CD4-positive, alpha-beta T cell treated with Interleukin-21 for 1 hour (primary cell): ENCODE measurements at places on chromosomes 13 and 19.

GRCh38 chr19:29475469-29475868, 50.3 kb upstream of the VSTM2B start:
- no peak for DNase-seq

DNA sequence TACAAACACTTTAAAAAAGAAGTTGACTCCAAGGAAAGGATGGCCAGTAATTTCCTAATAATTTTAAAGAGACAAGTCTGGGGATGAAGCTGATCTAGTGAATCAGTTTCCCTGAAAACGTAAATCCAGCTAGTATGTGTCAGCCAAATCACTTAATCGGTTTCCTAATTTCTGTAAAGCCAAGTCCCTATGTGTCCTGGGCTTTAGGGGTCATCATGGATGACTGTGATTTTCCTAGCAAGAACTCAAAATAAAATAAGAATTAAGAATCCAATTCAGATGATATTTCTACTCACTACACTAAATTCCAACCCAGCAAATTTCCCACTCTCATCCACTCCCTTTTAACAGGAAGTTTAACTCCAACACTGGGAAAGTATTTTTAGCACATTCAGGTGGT, 35.9 kb downstream of the ELF1 start:
- no peak for DNase-seq

GRCh38 chr13:24202215-24202614, 41.7 kb downstream of the SPATA13 start:
- no peak for DNase-seq

DNA sequence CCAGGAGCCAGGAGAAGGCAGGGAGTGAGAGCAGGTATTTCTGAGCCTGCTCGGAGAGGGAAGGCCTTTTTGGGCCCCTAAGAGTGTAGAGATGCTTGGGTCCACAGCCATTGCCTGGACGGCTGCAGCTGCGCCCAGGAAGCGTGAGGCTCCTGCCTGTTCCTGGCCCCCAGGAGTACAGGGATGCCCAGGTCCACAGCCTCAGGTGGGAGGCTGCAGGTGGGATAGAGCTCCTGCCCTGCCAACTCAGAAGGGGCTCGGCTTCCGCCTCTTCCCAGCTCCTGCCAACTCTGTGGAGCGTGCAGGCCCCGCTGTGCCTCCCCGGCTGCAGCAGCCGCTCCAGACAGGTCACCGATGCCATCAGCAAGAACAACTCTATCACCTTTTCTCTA, 351.0 kb upstream of the PCDH20 start:
- no peak for DNase-seq

GRCh38 chr19:2011169-2011568, 4.3 kb downstream of the BTBD2 start:
- no peak for DNase-seq

- DNase-seq: no peak
Observed at GRCh38 chr13:50686551-50686950, 156.9 kb downstream of the DLEU7 start.

DNA sequence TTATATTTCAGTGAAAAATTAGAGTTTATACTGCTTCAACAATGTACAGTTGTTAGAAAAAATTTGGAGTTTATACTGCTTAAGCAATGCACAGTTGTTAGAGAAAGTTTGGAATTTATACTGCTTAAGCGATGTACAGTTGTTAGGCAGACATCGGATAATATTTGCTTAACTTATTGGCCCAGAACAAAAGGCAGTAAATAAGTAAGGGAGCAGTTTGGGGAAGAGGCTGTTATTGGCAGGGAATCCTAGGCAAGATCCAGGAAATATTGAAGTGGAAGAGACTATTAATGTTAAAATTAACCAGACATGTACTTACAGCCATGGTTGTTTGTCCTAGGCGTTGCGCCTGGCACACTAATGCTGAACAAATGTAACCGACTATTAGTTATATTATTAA, 166.9 kb downstream of the GPC5 start:
- no peak for DNase-seq

DNA sequence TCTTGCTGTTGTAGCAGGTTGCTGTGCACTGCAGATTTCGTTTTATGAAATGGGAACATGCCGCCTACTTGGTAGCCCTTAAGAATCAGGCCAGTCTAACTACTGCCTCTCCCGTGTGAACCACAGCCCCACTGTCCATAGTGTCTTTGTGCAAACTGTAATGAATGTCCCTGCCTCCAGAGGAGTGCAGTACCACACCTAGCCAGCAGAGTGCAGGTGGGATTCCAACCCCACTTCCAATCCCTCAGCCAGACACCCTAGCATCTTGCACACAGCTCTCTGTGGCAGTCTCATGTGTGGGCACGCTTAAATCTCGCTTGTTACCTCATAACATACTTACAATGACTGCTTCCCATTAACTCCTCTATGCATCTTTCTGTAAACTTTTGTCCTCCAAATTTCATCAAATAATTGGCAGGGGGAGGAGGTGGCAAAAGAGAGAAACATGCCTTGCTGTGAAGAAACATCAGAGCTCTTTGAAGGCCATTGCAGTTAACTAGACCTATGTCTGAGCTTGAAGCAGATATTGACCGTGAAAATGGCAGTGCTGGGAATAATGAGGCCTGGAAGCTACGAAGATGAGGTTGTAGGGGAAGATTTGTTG, 47.2 kb downstream of the ZAR1L start:
- DNase-seq: peak; percentile 53

DNA sequence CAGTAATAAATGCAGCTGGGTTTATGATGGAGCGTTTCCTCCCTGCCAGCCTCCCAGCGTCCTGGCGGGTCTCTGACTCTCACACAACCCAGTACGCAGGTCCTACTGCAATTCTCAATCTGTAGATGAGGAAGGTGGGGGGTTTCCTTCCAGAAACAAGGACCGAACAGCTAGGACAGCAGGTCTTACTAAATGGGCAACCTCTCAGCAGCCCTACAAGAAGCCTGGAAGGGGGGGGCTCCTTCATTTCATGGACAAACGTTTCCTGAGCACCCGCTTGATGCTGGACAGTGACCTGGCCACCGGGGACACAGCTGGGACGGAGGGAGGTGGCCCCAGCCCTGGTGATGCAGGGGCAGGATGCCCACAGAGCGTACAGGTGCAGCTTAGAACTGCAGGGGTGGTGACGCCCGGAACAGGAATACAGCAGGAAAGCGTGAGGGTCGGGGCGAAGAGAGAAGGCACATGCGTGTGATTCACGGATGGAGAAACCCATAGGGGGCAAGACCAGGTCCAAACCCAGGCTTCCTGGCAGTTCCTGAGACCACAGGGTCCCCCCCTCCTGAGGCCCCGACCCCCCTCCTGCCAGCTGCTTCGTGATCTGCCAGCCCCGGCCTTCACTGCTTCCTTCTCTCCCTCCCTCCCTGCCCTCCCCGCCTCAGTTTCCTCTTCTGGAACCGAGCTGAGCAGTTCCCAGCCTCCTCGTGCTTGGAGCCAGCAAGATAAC, 732 bp upstream of the C2CD4C start:
- no peak for DNase-seq

- DNase-seq: no peak
Observed at GRCh38 chr19:29415507-29415906, 110.3 kb upstream of the VSTM2B start.

DNA sequence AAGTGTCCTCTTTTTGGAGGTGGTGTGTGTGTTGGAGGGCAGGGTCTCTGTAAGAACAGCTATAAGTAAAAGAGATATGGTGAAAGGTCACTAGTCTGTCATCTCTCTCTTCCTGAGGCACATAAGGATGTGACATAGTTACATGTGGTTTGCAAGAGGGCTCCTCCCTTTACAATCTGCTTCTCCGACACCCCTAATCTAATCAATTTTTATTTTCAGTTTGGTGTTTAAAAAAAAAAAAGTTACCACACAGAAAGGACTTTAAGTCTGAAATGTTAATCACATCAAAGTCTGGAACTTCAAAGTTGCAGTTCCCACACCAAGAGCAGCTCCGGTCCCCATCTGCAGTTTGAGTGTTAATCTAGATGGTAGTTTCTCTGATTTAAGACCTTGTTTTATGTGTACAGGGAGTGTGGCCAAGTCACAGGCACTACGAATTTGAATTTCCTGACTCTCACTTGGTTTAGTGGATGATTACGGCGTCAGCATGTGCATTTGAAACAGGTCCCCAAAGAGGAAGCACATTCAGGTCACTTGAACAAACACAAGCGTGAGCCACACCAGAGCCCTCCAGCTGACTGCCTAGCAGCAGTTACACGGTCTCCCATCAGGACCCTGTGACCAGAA, 53.1 kb downstream of the FOXO1 start:
- DNase-seq: peak; percentile 80

DNA sequence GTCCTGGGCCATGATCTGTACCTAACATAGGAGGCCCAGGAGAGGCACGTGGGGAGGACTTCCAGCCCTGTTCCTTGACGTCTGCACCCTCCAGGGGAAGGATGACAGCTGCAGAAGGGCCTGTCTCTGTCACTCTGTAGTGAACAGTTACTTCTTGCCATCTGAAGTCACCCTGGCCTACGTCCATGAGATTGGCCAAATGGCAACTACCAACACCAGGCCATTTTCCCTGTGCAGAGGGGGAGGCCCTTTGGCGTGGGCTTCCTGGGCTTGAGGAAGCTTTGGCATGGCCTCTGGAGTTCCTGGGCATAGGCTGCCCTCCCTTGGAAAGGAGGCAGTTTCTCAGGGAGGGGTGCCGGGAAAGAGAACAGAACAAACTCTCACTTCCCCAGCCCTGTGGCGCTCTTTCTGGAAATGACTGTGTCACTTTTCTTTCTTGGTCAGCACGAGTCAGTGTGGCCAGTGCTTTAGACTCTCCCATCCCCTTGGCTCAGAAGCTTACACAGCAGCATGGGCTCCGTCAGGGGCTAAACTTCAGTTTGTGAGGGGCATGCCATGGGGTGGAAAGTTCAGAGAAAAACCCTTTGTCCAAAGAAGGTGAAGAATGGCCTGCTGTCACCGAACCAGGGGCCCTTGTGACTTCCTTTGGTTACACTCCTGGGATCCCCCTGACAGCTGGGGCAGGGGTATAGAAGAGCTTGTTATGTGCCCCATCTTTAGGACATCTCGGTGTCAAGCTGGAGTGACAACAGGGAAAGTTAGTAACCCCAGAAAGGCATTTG, 5.3 kb downstream of the CARM1 start:
- DNase-seq: no peak

DNA sequence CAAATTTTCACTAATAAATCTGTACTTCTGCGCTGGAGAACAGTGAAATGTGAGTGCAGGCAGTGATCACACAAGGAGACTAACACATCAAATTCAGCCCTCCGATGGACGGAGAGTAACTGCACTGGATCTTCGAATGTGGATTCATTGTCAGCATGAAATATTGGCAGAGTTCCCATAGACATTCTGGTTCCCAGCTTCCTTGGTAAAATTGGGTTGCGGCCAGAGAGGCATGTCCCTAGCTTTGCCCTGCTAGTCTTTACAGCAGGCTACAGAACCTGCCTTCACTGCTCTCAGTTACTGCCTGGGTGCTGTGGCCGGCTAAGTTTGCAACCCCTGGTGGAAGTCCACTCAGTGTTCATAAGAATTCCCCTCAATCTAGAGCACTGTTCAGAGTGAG, 32.3 kb upstream of the UQCRFS1 start:
- DNase-seq: no peak

- peak; percentile 97 for DNase-seq
Observed at GRCh38 chr19:40750874-40751537, at the start of gene SNRPA. Gene SNRPA, plus strand, starts transcription at chr19:40751203. Its CDS starts 206 bp downstream, at chr19:40751409.

GRCh38 chr19:44572581-44572900, 40.8 kb upstream of the IGSF23 start:
- DNase-seq: no peak

DNA sequence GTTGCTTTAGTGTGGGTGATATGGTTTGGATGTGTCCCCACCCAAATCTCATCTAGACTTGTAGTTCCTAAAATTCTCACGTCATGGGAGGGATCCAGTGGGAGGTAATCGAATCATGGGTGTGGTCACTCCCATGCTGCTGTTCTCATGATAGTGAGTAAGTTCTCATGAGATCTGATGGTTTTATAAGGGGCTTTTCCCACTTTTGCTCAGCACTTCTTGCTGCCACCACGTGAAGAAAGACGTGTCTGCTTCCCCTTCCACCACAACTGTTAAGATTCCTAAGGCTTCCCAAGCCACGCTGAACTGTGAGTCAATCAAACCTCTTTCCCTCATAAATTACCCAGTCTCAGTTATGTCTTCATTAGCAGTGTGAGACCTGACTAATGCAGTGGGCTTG, 26.0 kb downstream of the OR10H4 start:
- no peak for DNase-seq

DNA sequence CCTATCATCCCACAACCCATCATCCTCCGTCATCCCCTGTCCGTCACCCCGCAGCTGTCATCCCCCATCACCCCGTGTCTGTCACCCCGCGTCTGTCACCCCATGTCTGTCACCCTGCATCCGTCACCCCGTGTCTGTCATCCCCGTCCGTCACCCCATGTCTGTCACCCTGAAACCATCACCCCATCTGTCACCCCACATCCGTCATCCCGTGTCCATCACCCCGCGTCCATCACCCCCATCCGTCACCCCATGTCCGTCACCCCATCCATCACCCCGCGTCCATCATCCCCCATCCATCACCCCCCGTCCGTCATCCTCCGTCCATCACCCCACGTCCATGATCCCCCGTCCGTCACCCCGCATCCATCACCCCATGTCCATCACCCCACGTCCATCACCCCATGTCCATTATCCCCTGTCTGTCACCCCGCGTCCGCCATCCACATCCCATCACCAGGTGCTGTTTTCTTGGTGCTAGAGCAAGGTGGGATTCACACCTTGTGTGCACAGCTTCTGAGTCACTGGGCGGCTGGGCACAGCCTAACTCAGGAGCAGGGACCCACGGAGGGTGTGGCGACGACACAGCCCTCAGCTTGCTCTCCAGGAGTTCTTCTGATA, 24.2 kb downstream of the RASA3 start:
- DNase-seq: no peak

DNA sequence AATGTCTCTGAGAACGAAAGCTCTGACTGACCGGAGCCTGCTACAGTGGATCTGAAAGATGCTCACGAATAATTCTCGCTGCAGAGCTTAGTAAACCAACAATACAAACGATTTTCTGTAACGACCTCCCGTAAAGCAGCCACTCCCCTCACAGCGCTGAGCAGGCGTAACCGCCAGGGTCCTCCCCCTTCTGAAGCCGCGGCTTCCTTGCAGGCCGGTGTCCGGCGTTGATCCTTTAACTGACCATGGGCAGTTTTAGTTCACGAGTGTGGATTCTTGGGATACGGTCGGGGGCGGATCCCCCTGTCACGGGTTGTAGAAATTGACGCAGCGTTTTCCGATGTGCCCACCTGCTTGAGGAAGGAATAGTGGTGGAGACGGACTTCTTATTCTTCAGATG, 75.9 kb downstream of the ATP11A start:
- no peak for DNase-seq

- no peak for DNase-seq
Observed at GRCh38 chr13:32431361-32431760, 3.4 kb upstream of the N4BP2L1 start.

DNA sequence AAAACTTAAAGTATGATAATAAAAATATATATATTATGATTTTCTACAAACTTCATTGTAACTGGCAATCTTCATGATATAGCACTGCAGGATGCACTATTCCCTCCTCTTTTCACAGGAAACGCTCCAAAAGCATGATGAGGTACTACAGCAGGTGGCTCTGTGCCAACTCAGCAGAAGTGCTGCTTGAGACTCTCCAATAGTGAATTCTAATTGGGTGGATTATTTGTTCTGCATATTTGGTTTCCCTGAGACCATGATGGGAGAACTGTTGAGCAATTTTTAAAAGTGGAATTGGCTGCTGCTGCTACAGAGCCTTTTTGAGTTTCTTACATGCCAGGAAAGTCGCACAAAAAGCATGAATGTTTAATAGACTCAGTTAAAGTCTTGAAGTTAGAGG, 1782.4 kb upstream of the PCDH20 start:
- no peak for DNase-seq

- DNase-seq: no peak
Observed at GRCh38 chr13:27911521-27911920, 8.3 kb upstream of the PDX1 start.
